NCI-H69 (cell line): ENCODE measurements at places on chromosomes 11 and 22.

DNA sequence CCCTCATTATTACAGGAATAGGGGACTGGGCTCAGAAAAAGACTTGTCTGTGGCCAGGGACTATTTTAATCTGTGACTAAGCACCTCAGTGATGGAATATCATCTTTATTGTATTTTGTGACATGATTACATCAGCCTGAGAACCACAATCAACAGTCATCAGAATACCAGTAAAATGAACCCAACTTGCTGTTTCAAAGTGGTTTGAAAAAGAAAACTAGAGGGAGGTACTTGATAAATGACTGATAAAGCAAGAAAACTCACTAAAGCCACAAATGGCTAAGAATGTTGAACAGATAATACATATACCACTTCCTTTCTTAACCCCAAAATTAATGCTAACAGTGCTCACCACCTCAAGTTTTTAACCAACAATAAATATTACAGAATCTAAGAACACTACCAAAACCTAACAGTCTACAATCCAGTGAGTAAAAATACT lies 155.7 kb downstream of the ATG16L2 start:
- DNase-seq, result no peak

GRCh38 chr11:24471084-24471483 lies 25.8 kb upstream of the LUZP2 start:
- DNase-seq, result no peak

DNA sequence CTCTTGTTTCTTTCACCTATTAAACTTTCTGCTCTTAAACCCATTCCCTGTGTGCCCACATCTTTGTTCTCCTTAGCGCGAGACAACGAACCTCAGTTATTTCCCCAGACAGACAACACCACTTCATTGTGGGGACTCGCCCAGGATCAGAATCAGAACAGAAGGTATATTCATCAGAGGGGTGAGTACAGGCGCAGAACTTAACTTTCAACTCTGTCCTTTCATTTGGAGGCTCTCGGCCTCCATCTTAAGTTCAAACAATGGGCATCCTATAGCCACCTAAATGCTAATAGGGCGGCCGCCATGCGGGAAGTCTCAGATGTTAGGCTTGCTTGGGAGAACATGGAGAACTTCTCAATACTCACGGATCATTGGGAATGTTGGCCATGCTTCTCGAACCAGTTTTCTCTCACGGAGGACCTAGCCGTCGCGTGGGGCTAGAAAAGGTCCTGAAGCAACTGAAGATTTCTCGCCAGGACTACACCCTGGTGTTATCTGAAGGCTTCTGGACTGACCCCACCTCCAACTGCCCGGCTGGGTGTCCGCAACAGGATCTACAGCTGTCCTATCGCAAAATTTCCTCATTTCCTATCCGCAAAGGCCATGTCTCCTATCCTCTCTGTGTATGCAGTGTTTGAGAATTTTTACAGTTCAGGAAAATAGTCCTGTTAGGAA lies 13.4 kb upstream of the HYLS1 start:
- DNase-seq, result no peak

GRCh38 chr11:12446863-12447262 lies 69.5 kb downstream of the PARVA start:
- no peak for DNase-seq

DNA sequence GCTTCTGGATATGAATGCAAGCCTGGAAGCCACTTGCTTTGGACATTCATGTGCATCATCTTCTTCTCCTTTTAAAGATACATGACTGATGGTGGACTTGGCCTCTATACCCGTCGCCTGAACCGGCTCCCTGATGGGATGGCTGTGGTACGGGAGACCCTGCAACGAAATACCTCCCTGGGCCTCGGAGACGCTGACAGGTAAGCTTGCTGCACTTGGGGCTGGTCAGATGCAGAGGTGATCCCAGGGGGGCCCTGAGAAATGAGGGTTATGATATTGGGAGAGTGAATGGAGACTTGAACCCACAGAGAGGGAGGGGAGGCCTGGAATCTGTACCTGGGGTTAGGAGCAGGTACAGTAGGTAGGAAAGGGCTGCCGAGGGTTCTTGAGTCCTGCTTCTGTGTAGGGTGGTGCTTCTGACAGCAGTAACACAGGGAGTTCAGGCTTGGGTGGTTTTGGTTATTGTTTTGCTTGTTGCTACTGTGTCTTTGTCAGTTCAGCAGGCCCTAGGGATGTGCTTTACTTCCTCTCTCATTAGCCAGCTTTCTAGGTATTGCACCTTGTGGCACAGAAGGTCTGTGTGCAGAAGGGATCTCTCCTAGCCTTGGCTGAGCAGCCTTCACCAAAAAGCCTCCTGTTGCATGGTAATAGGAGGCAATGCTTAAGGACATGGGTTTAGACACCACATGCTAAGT lies 176.1 kb downstream of the DBX1 start:
- peak; percentile 36 for DNase-seq

GRCh38 chr11:128579798-128580504 lies 7.4 kb downstream of the ETS1 start:
- peak; percentile 78 for DNase-seq

DNA sequence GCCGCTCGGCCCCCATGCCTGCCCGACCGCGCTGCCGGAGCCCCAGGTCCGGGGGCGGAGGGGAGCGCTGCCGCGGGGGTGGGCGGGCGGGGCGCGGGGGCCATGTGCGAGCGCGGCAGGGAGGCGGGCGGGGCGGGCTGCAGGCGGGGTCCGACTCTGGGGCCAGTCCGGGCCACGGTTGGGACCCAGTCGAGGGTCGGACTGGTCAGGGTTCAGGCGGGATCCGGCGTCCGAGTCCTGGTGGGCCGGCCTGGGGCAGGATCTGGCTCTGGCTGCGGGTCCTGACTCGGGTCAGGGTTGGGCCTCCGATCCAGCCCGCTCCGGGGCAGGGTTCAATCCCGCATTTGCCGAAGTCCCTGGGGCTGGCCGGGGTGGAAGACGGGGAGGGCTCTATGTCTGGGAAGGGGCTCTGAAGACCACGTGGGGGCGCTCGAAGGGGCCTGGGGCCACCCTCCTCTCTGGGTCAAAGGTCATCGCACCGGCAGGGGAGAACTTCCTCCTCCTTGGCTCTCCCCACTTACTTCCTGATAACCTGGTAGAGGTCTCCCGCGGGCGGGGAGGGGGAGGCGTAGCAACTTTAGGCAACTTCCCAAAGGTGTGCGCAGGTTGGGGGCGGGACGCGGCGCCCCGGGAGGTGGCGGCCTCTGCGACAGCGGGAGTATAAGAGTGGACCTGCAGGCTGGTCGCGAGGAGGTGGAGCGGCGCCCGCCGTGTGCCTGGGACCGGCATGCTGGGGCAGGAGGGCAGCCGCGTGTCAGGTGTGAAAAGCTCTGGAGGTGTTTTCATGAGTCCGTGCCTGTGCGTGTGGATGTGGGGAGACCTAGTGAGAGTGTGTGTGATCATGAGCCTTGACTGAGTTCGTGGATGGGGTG lies 603 bp downstream of the ESRRA start:
- peak; percentile 86 for DNase-seq

- DNase-seq, result no peak
These were observed 134.3 kb downstream of the CRYBB2 start for GRCh38 chr22:25353516-25354445.

- peak; percentile 81 for DNase-seq
These were observed 34.1 kb upstream of the GLYATL1 start for GRCh38 chr11:58905011-58905720.

GRCh38 chr11:119594639-119595249 lies 134.3 kb downstream of the NECTIN1 start:
- DNase-seq, result no peak
